ENCODE measurements at places on chromosomes 16 and 17.

DNA sequence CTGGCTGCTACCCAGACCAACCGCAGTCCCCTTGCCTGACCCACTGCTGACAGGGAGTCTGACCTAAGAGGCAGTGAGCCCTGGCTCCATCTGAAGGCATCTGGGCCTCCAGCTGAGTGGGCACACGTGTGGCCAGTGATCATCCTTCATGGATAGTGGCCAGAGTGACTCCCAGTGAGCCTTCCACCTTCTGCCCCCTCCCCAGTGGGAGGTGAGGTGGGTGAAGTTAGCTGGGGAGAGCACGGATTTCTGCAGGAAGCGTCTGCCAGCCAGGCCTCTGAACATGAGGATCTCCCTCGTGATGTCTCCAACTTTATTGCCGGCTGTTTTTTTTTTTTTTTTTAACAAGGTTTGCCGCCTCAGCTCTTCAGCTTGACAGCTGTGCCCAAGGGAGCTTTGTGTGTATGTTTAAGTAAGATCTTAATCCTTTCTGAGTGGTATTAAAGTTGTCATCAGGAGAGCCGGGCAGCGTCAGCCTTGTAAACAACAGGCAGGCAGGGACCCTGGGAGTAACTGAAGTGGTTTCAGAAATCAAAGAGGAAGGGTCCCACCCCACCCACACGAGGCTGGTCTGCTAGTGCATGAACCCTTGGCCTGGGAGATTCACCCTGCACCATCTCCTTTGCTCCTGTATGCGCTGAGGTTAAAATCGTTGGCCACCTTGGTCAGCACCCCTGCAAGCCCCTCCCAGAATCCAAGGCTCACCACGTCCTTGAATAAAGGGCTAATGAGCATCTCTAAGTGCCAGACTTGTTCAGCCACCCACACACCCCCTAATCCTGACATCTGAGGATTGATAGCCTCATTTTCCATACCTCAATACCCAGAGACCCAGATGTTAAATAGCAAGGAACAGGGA is 33.3 kb downstream of the RHBDL3 start:
- DNase-seq, result no peak

- no peak for DNase-seq
Observed at GRCh38 chr17:79826204-79826680, 13.0 kb downstream of the CBX4 start.

GRCh38 chr16:79601092-79601930 is 774 bp upstream of the MAF start:
- DNase-seq, result no peak

GRCh38 chr17:8237886-8238285 is 10.0 kb downstream of the CTC1 start:
- DNase-seq, result no peak

DNA sequence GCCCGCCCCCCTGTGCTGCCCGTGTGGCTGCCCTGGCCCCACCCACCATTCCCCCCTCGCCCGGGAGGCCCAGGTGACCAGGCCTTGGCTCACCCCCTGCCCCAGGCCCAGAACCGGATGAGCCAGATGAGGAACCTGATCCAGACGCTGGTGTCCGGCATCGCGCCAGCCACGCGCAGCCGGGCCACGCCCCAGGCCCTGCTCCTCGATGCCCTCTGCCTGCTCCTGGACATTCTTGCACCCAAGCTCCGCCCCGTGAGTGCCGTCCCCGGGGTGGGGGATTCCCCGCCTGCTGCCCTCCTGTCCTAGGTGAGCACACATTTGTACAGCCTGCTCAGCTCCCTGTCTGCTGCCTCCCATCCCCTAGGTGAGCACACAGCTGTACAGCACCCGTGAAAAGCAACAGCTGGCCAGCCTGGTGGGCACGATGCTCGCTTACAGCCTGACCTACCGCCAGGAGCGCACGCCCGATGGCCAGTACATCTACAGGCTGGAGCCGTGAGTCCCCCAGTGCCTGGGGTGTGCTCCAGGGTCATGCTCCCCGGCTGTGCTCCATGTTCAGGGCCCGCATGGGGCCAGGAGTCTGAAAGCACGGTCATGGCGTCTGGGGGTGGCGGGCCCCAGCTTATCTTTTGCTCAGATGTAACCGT is 4.8 kb downstream of the GNG13 start:
- DNase-seq, result no peak

Measured in NCI-H2107 (cell line).